Retinal pigment epithelial cell (primary cell): ENCODE measurements at places on chromosomes 4 and X.

GRCh38 chr4:172857026-172857425 lies 311.6 kb upstream of the GALNT7 start:
- no peak for DNase-seq

- no peak for DNase-seq
Observed at GRCh38 chr4:142846729-142847596, 862 bp upstream of the INPP4B start.

GRCh38 chrX:23953908-23954269 lies 46.1 kb downstream of the CXorf58 start:
- no peak for DNase-seq

DNA sequence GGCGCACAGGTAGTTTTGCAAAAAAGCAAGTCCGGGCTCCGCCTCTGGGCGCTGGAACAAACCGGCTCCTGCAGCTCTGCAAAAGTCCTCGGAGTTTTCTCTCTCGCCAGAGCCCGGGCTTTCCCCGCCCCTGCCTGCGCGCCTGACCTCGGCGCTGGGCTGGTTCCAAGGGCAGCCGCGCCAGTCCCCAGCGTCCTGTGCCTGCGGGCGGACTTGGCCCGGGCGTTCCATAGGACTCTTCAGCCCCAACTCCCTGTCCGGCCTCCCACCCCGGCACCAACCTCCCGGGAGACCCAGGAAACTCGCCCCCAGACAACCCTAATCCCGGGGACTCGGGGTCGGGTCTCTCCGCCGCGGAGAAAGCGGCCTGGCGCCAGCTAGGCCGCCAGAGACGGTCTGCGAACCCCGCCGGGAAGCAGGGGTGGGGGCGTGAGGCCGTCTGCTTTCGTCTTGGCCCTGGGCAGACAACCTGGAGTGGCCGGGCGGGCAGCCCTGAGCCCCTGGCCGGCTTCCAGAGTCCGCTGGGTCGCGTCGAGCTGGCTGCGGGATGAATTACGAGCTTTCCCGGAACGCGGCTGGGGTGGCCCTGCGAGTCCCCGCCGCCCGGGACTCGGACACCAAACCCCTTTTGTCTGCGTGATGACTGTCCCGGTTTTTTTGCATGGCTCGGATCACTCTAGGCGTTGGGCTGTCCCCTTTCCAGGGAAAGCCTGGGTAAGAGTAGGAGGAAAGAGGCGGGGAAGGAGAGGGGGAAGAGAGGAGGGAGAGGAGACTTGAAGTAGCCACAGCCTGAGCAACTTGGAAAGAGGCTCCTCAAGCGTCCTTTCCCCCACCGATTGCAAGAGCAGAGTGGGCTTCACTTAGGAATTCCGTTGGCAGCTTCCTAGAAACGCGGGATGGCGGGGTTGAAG lies 916 bp downstream of the MXRA5 start:
- DNase-seq, result peak; percentile 34

- DNase-seq, result no peak
Observed at GRCh38 chr4:9926586-9926985, 94.7 kb downstream of the SLC2A9 start.

DNA sequence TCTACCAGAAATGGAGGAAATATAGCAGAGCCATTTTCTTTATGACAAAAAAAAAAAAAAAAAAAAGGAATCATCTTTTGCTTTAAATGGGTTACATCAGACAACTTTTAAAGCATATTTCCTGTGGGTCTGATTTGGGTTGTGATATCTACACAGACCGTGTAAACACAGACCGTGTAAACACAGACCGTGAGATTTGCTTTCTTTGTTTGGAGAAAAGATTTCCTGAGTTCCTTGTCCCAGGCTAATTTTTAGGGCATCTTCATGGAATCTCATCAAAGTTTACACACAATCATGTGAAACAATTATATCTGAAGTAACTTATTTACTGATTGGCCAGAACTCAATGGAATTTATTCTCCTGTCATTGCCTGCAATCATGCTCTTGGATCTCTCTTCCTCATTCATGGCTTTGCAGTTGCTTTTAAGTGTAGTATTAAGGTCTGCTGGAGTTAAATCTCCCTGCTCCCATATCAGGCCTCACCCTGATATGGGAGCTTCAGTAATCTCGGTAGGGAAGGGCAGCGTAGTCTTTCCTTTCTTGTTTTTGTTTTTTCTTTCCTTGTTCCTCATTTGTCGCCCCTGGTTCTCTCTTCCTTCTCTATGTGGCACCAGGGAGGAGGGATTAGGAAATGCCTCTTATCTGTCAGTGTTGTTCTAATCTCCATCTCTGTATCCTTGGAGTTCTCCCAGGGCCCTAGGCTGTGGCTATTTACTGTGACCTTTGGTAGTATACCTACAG lies 248.6 kb upstream of the JADE1 start:
- no peak for DNase-seq

DNA sequence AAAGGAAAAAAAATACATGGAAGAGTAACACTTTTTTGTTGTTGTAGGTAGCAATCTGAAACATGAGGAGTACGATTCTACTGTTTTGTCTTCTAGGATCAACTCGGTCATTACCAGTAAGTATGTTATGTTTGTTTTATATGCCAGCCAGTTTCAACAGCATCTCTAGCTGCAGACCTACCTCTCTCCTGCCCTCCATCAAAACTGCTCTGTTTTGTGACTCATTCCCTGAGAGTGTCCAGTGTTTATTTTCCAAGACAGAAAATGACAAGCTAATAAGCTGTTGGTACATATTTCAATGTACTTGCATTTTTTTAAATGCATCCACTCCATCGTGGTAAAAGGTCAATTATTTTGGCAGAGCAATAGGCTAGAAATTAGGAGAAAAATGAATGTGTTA lies 347 bp downstream of the AMTN start:
- DNase-seq, result peak; percentile 28

DNA sequence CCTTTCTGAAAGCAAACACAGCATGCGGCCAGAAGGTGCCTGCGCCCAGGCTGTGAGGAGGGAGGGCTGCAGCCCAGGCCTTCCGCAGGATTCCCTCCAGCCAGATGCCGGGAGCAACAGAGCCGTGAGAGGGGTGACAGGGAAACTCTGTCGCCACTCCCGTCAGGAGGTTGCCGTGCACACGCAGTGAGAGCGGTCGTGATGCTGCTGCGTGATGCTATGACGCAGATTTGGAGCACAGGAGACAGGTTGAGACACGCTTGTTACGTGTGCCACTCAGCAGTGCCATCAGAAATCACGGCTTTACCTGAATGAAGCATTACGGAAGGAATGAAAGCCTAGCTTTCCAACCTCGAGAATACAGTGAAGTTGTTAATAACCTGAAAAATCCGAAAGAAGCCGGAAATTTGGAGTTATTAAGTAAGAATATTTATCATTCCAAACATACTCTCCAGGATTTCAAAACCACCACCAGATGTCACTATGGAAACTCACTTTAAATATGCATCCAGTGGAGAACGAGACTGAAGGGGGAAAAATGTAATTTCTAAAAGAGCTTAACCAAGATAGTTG lies 54.4 kb downstream of the FAT1 start:
- peak; percentile 90 for DNase-seq

GRCh38 chr4:154781983-154782293 lies 866 bp downstream of the RBM46 start:
- DNase-seq, result no peak

GRCh38 chr4:87150498-87151261 lies 69.7 kb downstream of the KLHL8 start:
- DNase-seq, result peak; percentile 21

- peak; percentile 9 for DNase-seq
Observed at GRCh38 chr4:77360451-77360850, 203.4 kb downstream of the CCNG2 start.
